Endodermal cell (in vitro differentiated cells): ENCODE measurements at places on chromosomes 4 and X. TPM values are rescaled to one million over a fixed set of nuclear protein-coding genes. Genes with fewer than 3 reads are reported as not detected.

DNA sequence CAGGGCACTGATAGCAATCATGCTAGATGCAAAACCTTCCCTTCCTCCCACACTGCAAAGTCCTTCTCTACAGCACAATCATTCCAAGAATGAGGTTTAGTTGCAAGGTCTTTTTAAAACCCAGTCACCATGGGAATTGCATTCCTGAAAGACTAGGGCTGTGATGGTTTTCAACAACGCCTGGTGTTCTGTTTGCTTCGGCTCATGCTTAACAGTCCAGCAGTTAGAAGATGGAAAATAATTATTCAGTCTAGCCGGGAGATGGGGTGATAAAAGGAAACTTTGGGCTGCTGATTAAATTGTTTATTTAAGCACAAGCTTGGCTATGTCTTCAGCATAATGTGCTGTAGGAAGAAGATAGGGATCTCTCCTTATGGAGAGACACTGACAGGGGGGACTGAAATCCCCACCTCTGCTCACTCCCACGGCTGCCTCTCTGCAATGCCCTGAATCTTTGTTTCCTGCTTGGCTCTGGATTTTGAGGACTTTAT is 211.4 kb downstream of the MID1IP1 start:
- H3K27me3 ChIP-seq = no peaks in the 10 kb centered on the region
- no peak overlapping the region for H3K4me3 ChIP-seq
- H3K4me1 ChIP-seq = peaks cover 12% of the 10 kb centered on the region
- no peak overlapping the region for H3K27ac ChIP-seq

GRCh38 chr4:132557660-132558059 is 591.4 kb upstream of the PCDH10 start:
- H3K36me3 ChIP-seq = no peaks in the 10 kb centered on the region
- no peak for DNase-seq
- H3K27ac ChIP-seq = no peak overlapping the region
- H3K4me3 ChIP-seq = no peak overlapping the region
- H3K27me3 ChIP-seq = no peaks in the 10 kb centered on the region
- no peaks in the 10 kb centered on the region for H3K4me1 ChIP-seq

- H3K4me3 ChIP-seq = no peak overlapping the region
- no peaks in the 10 kb centered on the region for H3K36me3 ChIP-seq
- H3K27ac ChIP-seq = no peak overlapping the region
- H3K27me3 ChIP-seq = no peaks in the 10 kb centered on the region
- no peak for DNase-seq
- no peaks in the 10 kb centered on the region for H3K4me1 ChIP-seq
Measured at GRCh38 chrX:81208916-81209315, 7.0 kb downstream of the SH3BGRL start.

DNA sequence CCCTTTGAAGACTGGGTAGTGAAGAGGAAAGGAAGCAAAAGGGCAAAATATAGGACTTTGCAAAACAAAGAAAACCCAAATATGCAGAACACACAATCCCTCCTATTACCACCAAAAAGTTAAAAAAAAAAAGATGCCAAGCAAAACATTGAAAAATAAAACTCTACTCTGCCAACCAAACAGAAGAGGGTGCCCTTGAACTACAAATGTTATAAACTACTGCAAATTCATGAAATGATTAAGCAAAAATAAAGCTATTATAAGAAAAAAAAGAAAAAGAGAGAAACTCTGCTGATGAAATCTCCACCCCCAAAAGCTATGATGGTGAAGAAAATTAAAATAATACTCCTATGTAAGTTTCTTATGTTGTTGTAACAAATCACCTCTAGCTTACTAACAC is 168.5 kb upstream of the STK26 start:
- H3K27ac ChIP-seq = no peak overlapping the region
- H3K36me3 ChIP-seq = no peaks in the 10 kb centered on the region
- no peaks in the 10 kb centered on the region for H3K4me1 ChIP-seq
- no peak for DNase-seq

- H3K27me3 ChIP-seq = no peaks in the 10 kb centered on the region
- no peaks in the 10 kb centered on the region for H3K36me3 ChIP-seq
Measured at GRCh38 chr4:138978600-138978999, 37.0 kb upstream of the NOCT start.

- no peak overlapping the region for H3K4me3 ChIP-seq
- H3K27me3 ChIP-seq = no peaks in the 10 kb centered on the region
- no peak overlapping the region for H3K27ac ChIP-seq
- H3K4me1 ChIP-seq = no peaks in the 10 kb centered on the region
- no peak for DNase-seq
Measured at GRCh38 chr4:73723928-73724327, 16.4 kb upstream of the CXCL8 start.

DNA sequence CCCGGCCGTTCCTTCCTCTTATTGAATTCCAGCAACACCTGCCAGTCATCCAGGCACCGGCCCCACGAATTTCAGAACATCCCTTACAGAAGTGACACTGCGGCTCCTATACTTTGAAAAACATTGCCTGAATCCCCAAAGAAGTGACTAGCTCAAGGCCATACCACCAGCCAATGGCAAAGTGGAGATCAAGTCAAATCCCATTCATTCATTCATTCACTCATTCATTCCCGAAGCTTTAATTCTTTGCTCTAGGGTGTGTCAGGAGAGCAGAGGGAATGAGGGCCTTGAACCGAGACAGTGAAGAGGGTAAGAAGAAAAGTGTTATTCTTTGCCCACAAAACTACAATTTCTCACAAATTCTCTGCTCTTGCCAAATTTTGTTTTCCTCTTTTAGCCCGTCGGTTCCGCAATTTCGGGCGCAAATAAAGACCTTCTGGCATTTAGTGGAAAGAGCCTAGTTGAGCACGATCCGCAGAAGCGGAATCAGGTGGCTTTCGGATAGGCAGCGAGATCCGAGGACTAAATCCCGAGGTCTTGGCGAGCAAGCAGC is 824 bp upstream of the HMGB3 start:
- H3K4me1 ChIP-seq = no peaks in the 10 kb centered on the region
- no peak for DNase-seq
- peak overlapping the region; percentile 79 for H3K4me3 ChIP-seq

- H3K4me3 ChIP-seq = no peak overlapping the region
- no peak for DNase-seq
- H3K27me3 ChIP-seq = no peaks in the 10 kb centered on the region
- H3K36me3 ChIP-seq = no peaks in the 10 kb centered on the region
Measured at GRCh38 chrX:126393284-126393683, 159.3 kb downstream of the DCAF12L1 start.

DNA sequence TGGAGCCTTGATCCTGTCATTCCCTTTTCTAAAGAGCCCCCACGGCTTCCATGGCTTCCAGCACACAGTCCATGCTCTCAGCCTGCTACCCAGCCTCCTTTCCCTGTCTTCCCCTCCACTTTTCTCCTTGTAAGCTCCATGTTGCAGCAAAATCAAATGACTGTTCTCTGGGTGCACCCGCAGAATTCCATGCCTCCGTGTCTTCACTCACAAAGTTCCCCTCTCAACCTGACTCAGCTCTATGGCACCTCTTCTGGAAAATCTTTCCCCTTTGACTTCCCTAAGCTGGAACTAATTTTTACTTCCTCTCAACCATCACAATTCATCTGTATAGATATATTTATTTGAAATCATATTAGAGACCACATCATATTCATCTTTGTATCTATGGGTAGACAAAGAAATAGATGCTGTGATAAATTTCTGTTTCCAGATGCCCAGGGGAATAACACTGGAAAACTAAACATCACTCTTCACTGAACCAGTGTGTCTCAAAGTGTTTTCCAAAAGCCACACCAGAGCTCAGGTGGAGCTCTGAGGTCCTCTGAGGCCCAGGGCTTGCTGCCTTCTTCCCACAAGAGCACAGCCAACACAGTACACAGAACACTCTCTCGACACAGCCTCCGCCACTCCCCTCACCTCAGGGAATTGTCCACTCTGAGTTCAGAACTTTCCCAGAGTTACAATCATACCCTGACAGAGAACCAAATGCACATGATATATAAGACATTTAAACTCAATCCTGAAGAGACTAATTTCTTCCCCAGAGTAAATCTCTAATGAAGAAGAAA is 3.3 kb downstream of the SETD7 start:
- peaks cover 19% of the 10 kb centered on the region for H3K4me1 ChIP-seq
- no peaks in the 10 kb centered on the region for H3K36me3 ChIP-seq
- H3K4me3 ChIP-seq = peak overlapping the region; percentile 89
- no peak overlapping the region for H3K27ac ChIP-seq
- H3K27me3 ChIP-seq = peaks cover 7% of the 10 kb centered on the region

GRCh38 chr4:40055511-40055862 is 1.2 kb upstream of the N4BP2 start:
- no peaks in the 10 kb centered on the region for H3K4me1 ChIP-seq
- H3K27me3 ChIP-seq = no peaks in the 10 kb centered on the region
- DNase-seq = no peak
- peaks cover 11% of the 10 kb centered on the region for H3K36me3 ChIP-seq
- peak overlapping the region; percentile 98 for H3K4me3 ChIP-seq

- H3K27ac ChIP-seq = peak overlapping the region; percentile 9
- no peaks in the 10 kb centered on the region for H3K4me1 ChIP-seq
- H3K36me3 ChIP-seq = no peaks in the 10 kb centered on the region
- DNase-seq = no peak
- no peak overlapping the region for H3K4me3 ChIP-seq
- H3K27me3 ChIP-seq = no peaks in the 10 kb centered on the region
Measured at GRCh38 chr4:125808570-125808969, 493.8 kb downstream of the FAT4 start.

- H3K27ac ChIP-seq = no peak overlapping the region
- H3K27me3 ChIP-seq = no peaks in the 10 kb centered on the region
- no peaks in the 10 kb centered on the region for H3K36me3 ChIP-seq
Measured at GRCh38 chr4:158313566-158313965, 103.3 kb downstream of the TMEM144 start.

The CXCL5 gene
- total RNA-seq = 0.73 to 0.92 TPM (median 0.86 TPM) in 3 replicates

- DNase-seq = peak; percentile 84
- H3K4me1 ChIP-seq = peaks cover 4% of the 10 kb centered on the region
- peak overlapping the region; percentile 76 for H3K4me3 ChIP-seq
- H3K36me3 ChIP-seq = no peaks in the 10 kb centered on the region
- H3K27me3 ChIP-seq = peaks cover 49% of the 10 kb centered on the region
- no peak overlapping the region for H3K27ac ChIP-seq
Measured at GRCh38 chr4:118351851-118352827, 664 bp downstream of the PRSS12 start.

The XKRX gene
- total RNA-seq = 0.99 and 1.1 TPM in 2 replicates

DNA sequence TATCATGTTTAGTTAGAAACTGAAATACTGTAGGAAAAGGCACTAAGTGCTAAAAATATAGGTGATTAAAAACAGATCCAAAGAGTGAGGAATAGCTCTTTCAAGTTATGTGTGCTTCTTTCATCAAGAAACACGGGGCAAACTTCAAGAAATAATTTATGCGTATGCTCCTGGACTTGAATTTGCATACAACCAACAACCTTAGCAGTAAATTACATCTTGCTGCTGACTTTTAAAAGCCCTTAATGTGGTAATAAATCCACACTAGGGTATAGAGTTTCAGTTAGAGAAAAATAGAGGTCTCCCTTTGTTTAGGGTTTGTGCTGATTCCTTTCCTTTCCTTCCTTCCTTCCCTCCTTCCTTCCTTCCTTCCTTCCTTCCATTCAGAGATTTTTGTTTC is 94.5 kb upstream of the GC start:
- no peaks in the 10 kb centered on the region for H3K4me1 ChIP-seq
- DNase-seq = no peak
- H3K27ac ChIP-seq = no peak overlapping the region

The PAGE2B gene
- total RNA-seq = not detected in 2 replicates

The VCX3A gene
- 0.38 to 0.66 TPM (median 0.40 TPM) in 3 replicates for total RNA-seq

DNA sequence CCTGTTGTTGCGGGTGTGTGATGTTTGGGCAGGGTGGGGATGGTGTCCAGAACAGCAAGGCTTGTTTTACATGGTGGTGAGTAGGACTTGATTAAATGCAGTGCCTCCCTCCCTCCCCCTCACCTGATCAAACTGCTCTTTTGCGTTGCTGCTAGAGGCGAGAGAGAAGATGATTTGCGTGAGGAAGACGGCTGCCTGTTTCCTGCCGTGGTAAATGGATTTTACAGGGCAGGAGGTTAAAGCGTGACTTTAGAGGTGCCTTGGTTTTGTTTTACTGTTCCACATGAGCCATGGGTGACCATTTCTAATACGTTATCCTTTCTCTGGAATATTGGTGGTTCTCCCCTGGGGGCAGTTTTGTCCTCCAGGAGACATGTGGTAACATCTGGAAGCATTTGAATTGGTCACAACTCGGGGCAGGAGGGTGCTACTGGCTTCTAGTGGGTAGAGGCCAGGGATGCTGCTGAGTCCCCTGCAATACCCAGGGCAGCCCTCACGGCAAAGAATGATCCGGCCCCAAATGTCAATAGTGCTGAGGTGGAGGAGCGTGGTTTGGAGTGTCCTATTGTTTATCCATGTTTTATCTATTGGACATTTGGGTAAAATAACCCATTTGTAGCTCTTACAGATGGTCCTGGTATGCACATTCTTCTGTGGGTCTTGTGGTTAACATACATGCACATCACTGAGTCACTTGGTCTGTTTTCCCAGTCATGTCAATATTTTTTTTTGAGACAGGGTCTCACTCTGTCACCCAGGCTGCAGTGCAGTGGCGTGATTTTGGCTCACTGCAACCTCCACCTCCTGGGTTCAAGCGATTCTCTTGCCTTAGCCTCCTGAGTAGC is 73.7 kb downstream of the SHROOM2 start:
- H3K36me3 ChIP-seq = no peaks in the 10 kb centered on the region
- no peak overlapping the region for H3K4me3 ChIP-seq
- H3K4me1 ChIP-seq = no peaks in the 10 kb centered on the region
- no peaks in the 10 kb centered on the region for H3K27me3 ChIP-seq

DNA sequence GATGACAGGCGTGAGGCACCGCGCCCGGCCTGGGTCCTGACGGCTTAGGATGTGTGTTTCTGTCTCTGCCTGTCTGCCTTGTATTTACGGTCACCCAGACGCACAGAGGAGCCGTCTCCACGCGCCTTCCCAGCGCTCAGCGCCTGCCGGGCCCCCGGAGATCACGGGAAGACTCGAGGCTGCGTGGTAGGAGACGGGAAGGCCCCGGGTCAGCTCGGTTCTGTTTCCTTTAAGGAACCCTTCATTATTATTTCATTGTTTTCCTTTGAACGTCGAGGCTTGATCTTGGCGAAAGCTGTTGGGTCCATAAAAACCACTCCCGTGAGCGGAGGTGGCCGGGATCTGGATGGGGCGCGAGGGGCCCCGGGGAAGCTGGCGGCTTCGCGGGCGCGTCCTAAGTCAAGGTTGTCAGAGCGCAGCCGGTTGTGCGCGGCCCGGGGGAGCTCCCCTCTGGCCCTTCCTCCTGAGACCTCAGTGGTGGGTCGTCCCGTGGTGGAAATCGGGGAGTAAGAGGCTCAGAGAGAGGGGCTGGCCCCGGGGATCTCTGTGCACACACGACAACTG is 1.3 kb downstream of the SHOX start:
- no peak overlapping the region for H3K27ac ChIP-seq
- peak; percentile 69 for DNase-seq
- H3K4me1 ChIP-seq = peaks cover 8% of the 10 kb centered on the region
- H3K4me3 ChIP-seq = no peak overlapping the region
- no peaks in the 10 kb centered on the region for H3K36me3 ChIP-seq

The RBMX gene
- 380 and 391 TPM in 2 replicates for total RNA-seq

GRCh38 chr4:98778206-98778605 is 119.8 kb upstream of the TSPAN5 start:
- H3K27ac ChIP-seq = no peak overlapping the region
- no peak overlapping the region for H3K4me3 ChIP-seq
- no peaks in the 10 kb centered on the region for H3K4me1 ChIP-seq
- no peak for DNase-seq
